ENCODE measurements at places on chromosomes 3 and 15. TPM values are rescaled to one million over a fixed set of nuclear protein-coding genes. Genes with fewer than 3 reads are reported as not detected.

GRCh38 chr3:182792901-182793662 lies at the start of gene ATP11B:
ATP11B (plus strand) TSS chr3:182793504; CDS start chr3:182793760, 256 bp downstream.
- peak; percentile 85 for DNase-seq

DNA sequence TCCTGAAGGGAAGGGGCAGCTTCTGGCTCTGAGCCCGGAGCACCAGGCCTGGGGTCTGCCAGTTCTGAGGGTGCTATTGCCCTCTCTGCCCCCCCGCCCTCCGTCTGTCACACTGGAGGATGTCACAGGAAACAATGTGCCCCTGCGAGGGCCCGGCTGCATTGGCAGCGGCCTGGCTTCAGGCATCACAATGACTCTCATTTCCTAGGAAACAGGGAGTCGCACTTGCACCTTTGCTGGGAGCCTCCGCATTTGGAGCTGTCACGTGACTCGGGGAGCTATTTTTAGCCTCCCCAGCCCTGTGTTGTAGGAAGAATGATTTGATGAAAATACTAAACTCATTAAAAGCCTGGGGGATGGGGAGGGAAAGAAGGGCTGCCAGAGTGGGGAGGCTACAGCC lies 518.9 kb downstream of the SHQ1 start:
- DNase-seq = peak; percentile 70

ZIC4 gene
- total RNA-seq = not detected

GOLIM4 gene
- 22.1 TPM for total RNA-seq

Data from hematopoietic multipotent progenitor cell (in vitro differentiated cells).